ENCODE measurements at places on chromosomes 6 and 20.

- DNase-seq, result no peak
Observed at GRCh38 chr20:3935295-3935955, 46.2 kb downstream of the PANK2 start.

DNA sequence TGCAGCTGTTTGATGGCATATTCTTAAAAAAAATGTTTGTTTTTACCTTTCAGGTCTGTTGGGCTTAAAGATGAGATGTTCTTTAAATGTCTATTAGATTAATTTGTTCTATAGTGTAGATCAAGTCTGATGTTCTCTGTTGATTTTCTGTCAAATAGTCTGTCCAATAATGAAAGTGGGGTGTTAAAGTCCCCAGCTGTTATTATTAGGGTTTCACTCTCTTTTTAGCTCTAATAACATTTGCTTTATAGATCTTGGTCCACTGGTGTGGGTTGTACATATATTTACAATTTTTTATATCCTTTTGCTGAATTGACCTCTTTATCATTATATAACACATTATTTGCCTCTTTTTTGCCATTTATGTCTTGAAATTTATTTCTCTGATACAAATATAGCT, 11.0 kb upstream of the ZNF337 start:
- no peak for DNase-seq

- no peak for DNase-seq
Observed at GRCh38 chr20:46056970-46057855, 28.2 kb downstream of the SLC12A5 start.

DNA sequence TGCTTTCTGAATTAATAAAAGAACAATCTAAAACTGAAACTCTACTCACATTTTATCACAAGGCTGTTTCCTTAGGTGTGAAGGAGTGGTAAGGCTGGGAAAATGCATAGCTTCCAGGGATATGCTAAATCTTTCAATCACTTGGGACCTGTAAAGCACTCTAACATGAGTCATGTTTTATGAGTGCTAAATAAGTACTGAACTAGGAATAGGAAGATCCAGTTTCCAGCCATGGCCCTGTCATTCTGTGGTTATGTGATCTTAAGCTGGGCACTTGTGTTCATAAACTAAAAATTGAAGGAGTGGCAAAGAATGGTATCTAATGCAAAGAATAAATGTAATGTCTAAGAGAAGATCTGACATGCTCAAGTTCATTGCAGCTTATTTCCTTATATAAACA, 6.1 kb upstream of the TMEM200A start:
- DNase-seq, result no peak

DNA sequence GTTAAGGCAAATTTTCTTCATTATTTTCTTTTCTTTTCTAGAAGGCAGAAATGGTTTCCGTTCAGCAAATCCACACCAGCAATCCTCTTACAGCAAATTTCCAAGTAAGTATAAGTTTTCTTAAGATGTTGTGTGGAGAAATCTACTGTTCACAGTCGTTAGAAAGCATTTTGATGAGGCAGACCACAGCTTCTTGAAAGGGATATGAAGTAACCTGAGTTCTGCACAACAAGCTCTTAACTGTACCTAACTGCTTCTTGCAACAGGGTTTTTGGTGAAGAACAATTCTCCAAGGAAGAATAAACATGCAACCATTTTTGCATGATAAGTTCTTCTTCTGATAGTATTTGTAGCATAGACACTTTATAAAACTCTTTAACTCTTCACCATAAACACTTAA, 45.3 kb upstream of the STXBP5 start:
- no peak for DNase-seq

DNA sequence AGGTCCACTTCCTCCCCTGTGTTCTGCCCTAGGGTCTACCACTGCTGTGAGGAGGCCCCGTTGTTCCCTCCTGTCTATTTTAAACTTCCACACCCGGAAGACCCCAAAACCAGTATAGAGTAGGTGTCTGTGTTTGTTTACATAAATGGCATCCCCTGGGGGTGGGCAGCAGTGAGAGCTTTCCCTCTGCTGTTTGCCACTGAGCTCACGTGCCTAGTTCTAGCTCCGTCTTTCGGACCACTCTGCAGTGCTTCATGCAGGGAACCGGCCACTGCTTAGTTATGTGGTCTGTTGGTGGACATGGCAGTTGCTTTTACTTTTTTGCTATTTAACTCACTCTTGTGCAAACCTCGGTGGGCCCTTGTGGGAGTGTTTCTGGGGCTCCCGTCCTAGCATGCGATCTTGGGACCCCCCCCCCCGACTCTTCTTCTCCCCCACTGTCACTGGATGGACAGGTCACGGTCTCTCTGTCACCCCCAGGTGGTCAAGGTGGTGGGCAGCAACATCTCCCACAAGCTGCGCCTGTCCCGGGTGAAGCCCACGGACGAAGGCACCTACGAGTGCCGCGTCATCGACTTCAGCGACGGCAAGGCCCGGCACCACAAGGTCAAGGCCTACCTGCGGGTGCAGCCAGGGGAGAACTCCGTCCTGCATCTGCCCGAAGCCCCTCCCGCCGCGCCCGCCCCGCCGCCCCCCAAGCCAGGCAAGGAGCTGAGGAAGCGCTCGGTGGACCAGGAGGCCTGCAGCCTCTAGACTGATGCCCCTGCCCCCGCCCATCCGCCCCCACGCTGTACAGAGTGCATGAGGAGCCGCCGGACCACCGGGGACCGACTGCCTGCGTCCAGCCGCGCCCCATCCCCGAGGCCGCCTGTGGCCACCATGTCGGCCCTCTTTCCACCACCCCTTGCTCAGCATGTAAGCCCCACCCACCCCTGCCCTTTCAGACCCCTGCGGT, 40.9 kb downstream of the VSTM2L start:
- no peak for DNase-seq

Data from stimulated activated CD8-positive, alpha-beta memory T cell treated with anti-CD3 and anti-CD28 coated beads, Interleukin-2, amount 100 ng/mL, for 1 hour (primary cell).